Stimulated activated naive CD4-positive, alpha-beta T cell (primary cell): ENCODE measurements at places on chromosomes 1 and 21.

- no peak for DNase-seq
Observed at GRCh38 chr1:210263963-210264362, 31.4 kb downstream of the SERTAD4 start.

DNA sequence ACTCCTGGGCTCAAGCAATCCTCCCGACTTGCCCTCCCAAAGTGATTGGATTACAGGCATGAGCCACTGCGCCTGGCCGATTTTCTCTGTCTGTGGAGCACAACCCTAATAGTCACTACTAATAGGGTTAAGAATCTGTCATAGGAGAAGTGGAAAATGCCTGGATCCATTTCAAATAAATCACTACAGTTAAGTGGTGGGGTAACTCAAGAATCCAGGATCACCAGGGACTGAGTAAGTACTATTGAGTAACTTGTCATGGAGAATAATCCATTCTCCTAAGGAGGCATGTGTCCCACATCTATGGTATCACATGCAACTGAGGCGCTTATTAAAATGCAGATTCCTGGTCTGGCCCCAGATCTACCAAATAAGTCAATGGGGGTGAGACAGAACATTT lies 53.2 kb downstream of the OPTC start:
- DNase-seq, result no peak

DNA sequence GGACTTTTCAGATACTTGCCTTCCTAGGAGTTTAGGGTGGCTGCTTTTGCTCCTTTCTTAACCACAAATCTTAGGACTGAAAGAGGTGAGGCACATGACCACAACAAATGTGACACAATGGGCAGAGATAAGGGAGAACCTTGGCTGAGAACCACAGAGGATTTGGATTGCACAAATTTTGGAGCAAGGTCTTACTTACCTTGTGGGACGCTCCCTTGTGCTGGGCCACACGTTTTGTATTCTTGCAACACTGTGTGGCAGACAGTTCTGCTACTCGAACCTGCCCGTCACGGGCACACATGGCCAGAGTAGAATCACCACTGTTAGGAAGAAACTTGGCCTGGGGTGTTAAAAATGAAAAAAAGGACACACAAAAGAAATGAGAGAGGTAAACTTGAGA lies 23.9 kb downstream of the DCAF8 start:
- no peak for DNase-seq

GRCh38 chr1:203649999-203650836 lies 23.6 kb downstream of the ATP2B4 start:
- peak; percentile 37 for DNase-seq

DNA sequence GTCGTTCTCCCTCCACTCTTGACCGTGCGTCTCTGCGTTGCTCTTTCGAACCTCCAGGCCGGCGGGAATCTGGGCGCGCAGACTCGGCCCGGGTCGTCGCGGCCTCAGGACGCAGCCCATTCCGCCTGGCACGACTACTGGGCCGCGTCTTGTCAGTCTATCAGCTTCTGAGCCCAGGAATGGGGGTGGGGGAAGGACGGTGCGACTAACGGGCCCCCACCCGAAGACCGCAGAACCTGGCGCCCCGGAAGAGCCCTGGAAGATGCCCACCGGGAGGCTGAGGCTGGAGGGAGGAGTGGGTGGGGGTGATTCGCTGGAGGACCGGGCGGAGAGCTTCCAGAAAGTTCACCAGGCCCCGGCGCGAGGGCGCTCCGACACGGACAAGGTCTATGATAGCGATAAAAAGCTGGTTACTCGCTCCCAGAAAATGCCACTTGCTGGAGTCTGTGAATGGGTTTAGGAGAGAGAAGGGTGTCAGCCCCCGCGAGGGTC lies 1.7 kb upstream of the DMRTA2 start:
- DNase-seq, result no peak

GRCh38 chr1:187977298-187977697 lies 1148.5 kb downstream of the PLA2G4A start:
- DNase-seq, result no peak

GRCh38 chr1:11948822-11949458 lies 14.4 kb downstream of the PLOD1 start:
- DNase-seq, result no peak

DNA sequence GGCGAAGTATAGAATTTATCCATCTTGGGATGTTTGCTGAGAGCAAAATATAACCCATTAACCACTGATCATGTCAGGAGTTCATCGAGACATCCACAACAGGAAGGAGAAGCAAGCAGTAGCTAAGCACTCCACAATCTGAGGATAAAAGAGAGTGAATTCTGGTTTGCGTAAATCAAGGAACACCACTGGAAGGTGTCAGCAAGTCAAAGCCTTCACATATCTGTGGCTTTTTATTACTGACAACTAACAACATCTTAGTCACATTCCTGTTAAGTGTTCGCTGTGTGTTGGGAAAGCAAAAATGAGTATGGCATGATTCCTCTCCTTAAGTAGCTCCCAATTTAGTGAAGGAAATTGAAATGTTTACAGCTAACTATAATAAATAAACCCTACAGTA lies 44.5 kb upstream of the DARS2 start:
- DNase-seq, result no peak

DNA sequence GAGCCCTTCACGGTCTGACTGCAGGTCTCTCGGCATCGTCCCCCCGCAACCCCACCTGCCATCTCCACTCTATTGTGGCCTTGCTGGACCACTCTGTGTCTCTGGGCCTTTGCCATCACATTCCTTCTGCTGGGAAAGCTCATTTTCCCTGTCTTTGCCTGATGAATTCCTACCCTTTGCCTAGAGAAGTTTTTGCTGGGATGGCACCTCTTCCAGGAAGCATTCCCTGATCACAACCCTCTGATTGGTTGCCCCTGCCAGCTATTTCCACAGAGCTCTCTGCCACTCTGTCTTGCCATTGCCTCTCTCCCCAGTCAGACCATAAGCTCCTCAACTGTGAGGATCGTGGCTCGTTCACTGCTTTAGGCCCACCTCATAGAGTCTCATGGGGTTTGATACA lies 28.9 kb upstream of the GPR37L1 start:
- DNase-seq, result no peak

DNA sequence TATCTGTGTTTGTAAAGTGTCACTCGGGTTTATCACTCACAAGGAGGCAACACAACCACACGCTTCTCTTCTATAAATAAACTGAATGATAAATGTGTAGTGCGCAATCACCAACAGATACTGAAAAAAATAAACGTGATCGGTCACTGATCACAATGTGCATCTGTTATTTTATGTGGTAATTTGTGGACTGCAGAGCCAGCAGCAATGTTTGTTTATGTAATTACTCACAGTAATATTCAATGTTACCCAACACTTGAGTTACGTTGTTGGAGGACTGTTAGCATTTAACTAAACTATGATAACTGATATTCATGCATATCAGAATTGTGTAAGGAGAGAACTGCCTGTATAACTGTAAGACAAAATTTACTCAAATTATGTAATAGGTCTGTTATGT lies 129.6 kb downstream of the USH2A start:
- no peak for DNase-seq

- no peak for DNase-seq
Observed at GRCh38 chr1:12717301-12717838, 1.5 kb downstream of the AADACL3 start.

DNA sequence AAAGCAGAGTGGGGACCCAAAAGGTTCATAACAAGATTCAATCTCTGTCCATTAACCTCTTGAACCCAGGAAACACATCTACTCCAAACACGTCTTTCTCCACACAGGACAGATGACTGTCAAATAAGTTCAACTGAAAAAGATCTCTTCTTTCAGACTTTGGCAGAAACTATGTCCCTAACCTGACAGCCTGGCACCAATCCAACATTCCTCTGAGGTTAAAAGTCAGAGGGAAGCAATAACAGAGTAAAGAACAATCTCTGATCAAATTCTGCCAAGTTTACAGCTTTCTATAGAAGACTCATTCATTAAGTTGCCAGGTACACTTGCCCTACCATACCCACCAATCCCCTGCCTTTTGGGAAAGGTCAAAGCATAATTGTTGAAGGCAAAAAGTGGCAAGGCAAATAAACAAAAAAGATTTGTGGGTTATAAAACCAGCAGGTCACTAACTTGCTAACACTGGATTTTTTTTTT lies 31.9 kb downstream of the OTUD7B start:
- DNase-seq, result no peak

- DNase-seq, result no peak
Observed at GRCh38 chr1:19384113-19384512, 72.0 kb downstream of the SLC66A1 start.

- peak; percentile 57 for DNase-seq
Observed at GRCh38 chr1:225911191-225912130, 12.6 kb downstream of the PYCR2 start.

DNA sequence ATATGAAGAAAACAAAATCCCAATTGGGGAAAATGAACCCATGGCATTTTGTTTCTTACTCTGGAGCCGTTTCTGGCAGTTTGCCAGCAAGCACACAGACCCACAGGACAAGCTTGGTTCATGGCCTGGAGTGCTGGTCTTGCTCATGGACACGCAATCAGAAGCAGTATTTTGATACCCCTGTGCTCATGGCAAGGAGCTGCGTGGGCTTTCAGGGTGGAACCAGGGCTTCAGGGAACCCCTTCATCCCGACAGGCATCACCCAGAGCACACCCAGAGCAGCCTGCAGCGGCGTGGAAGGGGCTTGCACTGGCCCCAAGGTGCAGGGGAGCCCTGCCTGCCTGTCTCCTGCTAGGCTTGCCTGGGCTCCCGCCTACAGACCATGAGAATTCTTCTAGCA lies 45.4 kb upstream of the PCBP3 start:
- no peak for DNase-seq

DNA sequence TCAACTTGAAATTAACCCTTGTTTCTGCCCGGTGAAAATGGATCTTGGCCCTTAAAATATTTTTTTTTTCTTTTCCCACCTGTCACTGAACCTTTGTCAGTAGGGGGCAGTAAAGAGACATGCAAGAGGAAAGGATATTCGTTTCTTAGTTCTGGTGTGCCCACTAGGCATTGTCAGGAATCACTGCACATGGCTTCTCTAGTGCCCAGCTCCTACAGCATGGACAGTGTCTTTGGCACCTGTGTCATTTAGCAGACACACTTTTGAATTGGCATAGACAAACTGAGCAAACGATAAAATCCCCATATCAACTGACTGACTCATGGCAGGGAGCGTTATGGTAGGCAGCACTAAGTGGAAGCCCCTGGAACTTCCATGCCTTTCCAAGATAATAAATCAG lies 1048.1 kb downstream of the BRINP3 start:
- no peak for DNase-seq

DNA sequence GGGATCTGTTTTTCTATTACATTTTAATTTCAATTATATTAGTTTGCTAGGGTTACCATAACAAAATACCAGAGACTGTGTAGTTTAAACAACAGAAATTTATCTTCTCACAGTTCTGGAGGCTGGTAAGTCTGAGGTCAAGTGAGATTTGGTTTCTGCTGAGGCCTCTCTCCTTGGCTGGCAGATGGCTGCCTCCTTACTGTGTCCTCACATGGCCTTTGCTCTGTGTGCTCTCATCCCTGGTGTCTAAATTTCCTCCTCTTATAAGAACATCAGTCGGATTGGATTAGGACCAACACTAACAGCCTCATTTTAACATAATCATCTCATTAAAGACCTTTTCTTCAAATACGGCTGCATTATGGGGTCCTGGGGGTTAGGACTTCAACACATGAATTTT lies 195.2 kb upstream of the CHODL start:
- no peak for DNase-seq
